ENCODE measurements at places on chromosomes 16 and 17.
A peak's percentile ranks its signal among the peaks of the same experiment; 100 is the strongest.

DNA sequence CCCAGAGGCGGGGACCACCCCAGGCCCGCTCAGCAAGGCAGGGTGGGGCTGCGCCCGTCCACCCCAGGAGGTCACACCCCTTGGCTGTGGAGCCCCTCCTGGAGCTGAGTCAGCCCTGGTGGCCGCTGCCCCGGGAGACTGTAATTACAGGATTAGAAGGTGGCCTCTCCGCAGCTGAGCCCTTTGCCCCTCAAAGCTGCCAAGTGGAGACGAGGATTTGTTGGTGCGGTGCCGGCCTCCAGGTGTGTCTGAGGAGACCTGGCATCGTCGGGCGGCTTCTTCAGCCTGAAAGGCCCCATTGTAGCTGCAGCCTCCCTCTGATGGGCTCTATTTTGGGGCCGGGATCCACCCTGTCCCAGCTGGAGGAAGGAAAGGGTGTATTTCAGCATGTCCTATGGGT, 22.7 kb upstream of the SPNS2 start:
- DNase-seq, result no peak

GRCh38 chr17:53687324-53687723, 135.4 kb upstream of the KIF2B start:
- DNase-seq, result no peak

- DNase-seq, result no peak
These were observed 95.7 kb downstream of the SLC39A11 start for GRCh38 chr17:72996791-72997190.

GRCh38 chr17:79843816-79844800, 4.9 kb upstream of the CBX4 start:
- no peak for DNase-seq

DNA sequence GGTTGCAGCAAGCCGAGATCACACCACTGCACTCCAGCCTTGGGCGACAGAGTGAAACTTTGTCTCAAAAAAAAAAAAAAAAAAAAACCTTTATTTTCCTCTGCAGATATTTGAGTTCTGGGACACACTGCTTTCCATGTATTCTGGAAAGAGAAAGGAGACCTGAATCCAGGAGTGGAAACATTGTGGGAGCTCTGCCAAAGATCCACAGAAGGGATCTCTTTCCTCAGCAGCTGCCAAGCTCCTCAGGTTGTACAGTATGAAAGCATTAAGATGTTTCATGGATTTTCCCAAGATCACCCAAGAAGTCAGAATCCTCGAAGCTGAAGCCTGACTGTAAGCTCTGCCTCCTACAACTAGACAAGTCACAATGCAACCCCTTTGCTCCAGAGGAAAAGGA, 13.5 kb downstream of the NPRL3 start:
- DNase-seq, result no peak

DNA sequence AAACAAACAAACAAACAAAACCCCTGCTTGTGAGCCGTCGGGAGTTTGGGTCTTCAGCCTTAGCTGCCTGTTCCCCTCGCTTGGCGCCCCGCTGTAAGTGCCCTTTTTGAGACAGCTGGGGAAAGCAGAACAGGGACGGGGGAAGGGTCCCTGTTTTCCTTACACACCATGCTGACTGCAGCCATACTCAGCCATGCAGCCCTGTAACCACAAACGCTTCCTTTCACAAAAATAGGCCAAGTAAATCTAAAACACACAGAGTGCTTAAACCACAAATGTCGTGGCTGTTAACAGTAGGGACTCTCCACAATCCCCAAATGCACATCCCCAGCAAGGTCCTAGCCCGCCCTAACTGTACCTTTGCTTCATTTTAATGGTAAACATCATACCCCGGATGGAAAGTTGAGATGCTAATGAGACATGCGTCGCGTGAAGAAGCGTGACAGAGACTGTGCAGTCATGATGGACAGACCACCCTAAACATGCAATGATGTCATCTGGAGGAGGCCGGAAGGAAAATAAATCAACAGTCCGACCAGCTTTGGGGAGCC, 129.9 kb downstream of the MGAT5B start:
- no peak for DNase-seq

DNA sequence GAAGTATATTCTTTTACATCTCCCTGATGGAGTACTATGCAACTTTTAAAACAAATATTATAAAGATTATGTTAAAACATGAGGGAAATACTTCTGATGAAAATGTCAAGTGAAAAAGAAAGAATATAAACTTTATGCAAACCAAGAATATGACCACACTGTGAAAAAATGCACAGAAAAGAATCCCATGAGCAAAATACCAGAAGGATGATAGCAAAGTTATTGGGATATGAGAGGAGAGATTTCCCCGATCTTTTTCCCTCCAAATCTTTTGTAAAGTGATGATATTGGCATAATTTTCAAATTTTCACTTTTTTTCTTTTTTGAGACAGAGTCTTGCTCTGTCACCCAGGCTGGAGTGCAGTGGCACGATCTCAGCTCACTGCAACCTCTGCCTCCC, 36.6 kb upstream of the SMURF2 start:
- no peak for DNase-seq

GRCh38 chr17:60154616-60155426, 5.0 kb downstream of the CA4 start:
- no peak for DNase-seq

DNA sequence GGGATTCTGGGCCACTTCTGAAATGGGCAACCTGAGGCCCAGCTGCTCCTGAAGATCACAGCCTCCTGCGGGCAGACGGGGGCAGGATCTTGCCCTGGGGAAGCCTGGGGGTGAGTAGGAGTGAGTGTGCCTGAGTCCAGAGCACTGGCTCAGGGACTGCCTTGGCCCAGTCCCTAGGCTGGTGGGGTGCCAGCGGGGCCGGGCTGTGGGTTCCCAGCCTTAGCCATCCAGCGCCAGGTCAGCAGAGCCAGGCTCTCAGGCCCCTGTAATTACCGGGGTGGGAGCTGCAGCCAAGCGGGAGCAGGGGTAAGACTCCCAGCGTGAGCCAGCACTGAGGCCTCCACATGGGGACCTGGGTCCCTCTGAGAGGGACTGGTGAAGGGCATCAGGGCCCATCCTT, 8.2 kb downstream of the SPNS2 start:
- no peak for DNase-seq

- DNase-seq, result peak; percentile 55
These were observed 5.9 kb downstream of the BBS2 start for GRCh38 chr16:56513972-56514371.

GRCh38 chr17:57678393-57678792, 66.7 kb downstream of the CCDC182 start:
- DNase-seq, result no peak

DNA sequence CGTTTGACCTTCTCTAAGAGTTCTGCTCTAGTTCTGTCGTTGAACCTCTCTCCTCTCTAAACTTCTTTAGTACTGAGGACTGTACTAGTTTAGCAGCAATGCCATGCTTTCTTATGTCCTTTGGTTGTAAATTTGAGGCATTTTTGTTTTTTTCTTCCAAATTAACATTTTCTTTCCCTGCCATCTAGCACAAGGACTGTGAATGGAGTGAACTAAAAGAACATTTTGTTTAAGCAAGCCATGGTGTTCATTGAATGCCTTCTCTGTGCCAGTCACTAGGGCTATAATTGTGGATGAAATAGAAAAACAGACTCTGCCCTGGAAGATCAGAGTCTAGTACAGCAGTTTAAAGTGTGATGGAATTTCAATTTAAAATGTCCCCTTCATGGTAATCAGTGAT, 137.9 kb downstream of the FTO start:
- no peak for DNase-seq

DNA sequence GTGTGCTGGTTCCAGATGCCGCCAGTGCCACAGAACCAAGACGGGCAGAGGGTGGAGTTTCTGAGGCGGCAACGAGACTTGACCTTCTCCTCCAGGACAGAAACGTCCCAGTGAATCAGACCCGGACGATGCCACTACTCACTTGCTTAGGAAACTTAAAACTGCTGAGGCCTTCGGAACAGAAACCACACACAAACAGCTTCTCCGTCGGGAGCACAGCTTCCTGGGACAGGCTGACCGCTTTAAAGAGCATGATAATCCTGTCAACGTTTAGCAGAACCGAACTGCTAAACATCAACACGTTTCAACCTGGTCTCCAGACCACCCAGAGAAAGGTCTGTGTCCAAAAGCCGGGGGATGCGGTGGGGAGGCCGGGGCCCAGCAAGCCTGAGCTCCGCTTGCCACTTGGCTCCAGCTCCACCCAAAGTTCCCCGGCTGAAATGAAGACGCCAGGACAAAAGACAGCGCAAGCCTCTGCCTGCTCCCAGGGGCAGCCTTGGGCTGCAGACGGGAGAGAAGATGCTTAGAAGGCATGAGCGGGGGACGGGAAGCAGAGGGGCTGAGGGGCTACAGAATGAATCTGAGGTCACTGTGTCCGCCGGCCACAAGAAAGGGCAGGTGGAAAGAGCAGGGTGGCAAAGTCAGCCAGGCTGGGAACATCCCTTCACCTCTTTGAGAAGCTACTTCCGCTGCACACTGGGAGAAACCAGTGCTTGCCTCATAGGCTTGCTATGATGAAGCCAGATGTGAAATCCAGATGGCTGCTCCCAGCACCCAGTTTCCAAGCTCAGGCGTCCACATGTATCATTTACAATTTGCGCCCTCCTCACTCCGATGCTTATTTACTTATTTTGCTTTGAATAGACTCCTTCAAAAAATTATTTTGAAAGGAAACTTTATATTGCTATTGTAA, 69.0 kb downstream of the MRM3 start:
- DNase-seq, result no peak

DNA sequence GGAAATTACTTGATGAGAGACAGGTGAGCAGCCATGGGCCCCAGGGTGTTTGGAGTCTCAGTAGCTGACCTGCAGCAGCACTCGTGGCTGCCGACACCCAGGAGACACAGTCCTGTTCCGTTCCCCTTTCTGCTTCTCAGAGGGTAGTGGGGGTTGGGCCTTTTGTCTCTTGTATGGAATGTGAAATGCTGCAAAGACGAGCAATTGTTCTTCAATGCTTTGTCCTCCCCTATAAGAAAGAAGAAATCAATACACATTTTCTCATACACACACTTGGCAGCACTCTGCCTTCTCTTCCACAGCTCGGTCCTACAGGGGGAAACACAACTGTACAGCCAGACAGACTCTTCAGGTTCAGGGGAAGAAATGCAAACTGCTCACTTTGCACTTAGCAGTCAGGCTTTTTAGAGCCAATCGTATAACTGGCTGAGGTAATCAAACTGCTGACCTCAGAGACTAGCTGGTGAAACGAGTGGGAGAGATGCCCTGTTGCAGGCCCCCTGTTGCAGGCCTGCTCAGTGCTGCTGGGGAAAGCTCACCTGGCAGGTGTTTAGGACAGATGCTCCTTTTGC, 96.7 kb downstream of the AATF start:
- DNase-seq, result no peak

GRCh38 chr17:64736804-64737492, 74.8 kb upstream of the SMURF2 start:
- DNase-seq, result no peak

- no peak for DNase-seq
These were observed 54.9 kb downstream of the SIAH1 start for GRCh38 chr16:48330189-48330840.

DNA sequence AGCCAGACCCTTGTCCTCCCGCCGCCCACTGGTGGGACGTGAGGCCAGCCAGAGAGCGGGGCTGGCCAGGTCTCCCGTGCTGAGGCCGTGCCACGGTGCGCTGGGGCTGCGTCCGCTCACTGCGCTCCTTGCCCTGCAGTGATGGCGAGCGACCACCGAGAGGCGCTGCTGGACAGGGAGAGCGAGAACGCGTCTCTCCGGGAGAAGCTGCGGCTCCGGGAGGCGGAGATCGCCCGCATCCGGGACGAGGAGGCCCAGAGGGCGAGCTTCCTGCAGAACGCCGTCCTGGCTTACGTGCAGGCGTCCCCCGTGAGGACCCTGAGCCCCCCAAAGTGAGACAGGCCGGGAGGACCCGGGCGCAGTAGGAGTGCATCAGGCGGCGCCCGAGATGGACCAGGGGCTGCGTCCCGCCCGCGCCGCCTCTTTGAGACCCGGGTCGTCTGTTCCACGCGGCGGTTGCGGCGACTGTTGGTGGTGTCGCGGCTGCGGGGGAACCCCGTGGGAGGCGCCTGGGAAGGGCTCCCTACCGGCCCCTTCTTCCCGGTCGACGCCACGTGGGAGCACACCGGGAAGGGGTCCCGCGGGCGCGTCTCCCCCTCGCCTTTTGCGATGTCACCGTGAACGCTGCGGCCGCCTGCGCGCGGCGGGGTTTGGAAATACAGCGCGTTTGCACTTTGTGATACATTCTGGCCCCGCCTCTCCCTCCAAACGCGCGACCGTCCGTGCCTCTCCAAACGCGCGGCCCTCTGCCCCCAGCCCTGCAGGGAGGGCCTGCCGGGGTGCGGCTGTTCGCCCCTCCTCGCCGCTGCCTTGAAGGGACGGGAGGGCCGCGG, 792 bp upstream of the RAC3 start:
- DNase-seq, result peak; percentile 77

GRCh38 chr16:56424791-56425438, 430 bp downstream of the AMFR start:
- no peak for DNase-seq

DNA sequence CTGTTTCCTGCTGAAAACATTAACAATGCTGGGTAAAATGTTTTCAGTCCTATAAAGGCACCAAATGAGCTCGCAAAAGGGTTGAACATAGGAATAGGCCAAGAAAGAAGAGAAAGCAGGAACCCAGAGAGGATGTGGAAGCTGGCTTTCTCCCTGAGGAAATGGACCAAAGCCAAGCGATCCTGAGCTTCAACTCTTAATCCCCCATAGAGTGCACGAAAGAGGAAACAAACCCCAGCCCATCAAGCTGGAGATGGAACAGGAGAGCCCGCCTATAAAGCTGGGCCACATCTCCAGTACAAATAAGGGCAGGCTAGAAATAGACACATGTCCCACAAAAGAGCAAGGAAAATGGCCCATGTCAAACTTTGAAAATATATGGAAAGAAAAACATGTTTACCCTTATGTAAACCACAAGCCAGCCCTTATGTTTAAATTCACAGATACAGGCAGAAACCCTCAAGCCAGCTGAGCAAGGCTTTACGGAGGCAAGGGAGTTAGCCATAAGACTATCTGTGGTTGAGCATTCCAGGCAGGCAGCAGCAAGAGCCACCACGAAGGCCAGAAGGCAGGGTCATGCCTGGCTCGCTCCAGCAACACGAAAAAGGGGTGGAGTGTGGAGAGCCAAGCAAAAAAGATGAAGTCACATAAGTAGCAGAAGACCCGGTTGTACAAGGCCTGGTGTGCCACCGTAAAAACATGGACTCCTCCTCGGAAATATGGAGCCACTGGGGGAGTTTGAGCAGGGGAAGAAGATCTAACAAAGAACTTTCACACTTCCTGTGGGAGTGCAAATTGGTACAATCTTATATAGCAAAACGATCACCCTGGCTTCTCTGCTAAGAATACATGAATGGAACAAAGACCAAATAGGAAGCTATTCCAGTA, 27.8 kb downstream of the COPRS start:
- DNase-seq, result no peak

DNA sequence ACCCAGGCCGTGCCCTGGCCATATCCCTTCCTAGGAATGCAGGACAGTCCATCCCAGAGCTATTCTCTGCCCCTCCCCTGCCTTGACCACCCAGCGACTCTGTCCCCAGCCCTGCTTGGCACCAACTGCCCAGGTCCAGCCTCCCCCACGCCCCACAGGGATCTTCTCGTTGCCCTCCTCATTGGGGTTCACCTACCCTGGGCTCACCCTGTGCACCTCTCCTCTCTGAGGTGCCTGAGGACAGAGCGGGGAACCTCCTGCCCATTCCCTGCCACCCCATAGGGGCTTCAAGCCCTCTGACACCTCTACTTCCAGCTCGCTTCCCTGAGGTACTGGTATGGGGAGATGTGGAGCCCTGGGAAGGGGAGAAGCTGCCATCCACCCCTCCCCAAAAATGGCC, 6.2 kb upstream of the MPP2 start:
- no peak for DNase-seq

- no peak for DNase-seq
These were observed 57.0 kb downstream of the HS3ST3A1 start for GRCh38 chr17:13544765-13545164.
